ENCODE measurements at places on chromosomes 2 and 18.

DNA sequence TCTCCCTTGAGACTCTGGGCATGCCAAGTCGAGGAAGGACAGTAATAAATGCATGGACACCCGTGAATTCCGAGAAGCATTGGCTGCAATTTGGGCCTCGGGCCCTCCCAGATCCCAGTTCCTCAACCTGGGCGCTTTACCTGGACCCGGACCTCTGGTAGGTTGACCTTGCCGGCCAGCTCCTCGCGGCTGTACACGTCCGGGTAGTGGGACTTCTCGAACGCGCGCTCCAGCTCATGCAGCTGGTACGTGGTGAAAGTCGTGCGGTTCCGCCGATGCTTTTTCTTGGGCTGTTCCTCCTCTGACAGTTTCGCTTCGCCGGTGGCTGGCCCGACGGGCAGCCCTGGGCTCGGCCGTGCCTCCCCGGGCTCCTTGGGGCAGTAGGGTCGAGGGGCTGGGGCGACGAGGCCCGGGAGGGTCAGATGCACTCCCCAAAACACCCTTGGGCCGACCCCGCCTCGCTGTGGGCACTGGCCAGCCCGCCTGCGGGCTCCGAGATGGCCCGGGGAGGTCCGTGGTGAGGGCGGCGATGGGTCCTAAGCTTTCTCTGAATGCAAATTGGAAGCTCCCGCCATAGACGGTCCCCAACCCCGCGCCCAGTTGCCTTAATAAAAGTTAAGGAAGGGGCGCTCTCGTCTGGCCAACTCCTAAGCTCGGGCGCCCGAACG lies 899 bp downstream of the RAX start:
- DNase-seq = no peak

DNA sequence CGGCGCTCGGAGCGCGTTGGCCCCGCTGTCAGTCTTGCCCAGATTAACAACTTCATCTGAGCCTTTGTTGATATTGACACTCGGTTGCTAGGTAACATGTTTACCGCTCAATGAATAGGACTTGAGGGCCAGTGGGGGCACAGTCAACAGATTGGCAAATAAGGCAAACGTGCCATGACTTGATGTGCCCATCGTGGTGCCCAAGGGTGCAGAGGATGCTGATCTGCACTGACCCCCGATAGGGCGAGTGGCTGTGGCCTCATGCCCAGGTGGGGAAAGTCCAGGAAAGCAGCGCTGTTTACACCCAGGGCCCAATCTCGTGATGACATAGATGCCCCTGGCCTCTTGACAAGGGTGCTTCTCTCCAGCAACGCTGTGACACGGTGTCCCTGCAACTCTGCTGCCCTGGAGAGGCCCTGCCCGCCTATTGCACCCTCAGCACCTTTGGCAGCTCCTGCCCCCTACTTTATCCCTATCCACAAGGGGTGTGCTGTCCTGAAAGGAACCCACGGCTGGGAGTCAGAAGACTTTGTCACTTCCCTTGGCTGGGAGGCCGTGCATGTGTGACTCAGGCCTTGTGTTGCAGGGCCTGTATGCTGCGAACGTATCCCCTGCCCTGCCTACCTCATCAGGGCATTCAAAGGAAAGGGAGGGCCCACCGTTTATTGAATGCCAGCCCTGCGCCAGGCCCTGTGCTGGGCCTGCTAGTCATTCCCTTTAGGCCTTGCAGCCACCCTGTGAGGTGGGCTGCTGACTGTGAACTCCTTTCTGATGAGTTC lies 158.0 kb downstream of the INHBB start:
- DNase-seq = no peak

GRCh38 chr2:108128249-108128648 lies 111.5 kb upstream of the SULT1C3 start:
- DNase-seq = no peak

- no peak for DNase-seq
Observed at GRCh38 chr18:35861367-35862118, 110.9 kb upstream of the RMP24 start.

DNA sequence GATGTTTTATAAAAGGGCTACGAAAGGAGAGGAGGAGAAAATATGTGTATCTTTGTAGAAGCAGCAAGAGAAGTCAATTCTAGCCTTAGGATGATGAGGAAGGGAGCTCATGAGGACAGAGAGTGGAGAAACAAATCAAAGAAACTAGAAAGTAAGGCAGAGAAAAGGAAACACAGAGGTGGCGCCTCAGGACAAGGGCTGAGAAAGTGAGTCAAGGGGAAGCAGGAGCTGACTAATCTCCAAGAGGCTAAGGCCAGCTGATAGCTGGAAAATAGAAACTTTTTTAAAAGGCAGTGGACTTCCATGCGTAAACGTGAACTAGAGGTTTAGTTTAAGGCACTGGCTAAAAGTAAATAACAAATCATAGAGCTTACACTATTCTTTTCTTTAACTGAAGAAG lies 173.3 kb downstream of the ANKRD44 start:
- DNase-seq = no peak

GRCh38 chr2:159933040-159933726 lies 129.2 kb downstream of the PLA2R1 start:
- no peak for DNase-seq

DNA sequence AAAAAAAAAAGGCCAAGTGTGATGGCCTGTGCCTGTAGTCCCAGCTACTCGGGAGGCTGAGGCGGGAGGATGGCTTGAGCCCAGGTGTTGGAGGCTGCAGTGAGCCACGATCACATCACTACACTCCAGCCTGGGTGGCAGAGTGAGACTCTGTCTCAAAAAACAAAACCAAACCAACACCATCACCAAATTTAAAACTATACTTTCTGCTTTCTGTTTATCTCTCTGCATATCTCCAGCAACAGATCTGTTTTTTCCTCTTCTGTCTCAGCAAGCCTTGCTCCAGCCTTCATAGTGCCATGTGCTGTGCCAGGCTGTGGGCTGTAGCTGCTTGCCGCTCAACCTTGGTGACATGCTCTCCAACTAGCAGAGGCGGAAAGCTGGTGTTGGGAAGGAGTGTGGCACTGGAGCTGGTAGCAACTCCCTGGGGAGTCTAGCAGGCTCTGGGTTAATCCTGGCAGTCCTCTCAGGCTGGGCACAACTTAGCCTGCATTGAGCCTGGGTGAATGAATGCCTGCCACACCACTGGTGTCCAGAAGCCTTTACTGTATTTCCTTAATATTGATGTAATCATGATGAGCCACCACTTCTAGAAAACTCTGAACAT lies 204.1 kb downstream of the LDLRAD4 start:
- DNase-seq = no peak

DNA sequence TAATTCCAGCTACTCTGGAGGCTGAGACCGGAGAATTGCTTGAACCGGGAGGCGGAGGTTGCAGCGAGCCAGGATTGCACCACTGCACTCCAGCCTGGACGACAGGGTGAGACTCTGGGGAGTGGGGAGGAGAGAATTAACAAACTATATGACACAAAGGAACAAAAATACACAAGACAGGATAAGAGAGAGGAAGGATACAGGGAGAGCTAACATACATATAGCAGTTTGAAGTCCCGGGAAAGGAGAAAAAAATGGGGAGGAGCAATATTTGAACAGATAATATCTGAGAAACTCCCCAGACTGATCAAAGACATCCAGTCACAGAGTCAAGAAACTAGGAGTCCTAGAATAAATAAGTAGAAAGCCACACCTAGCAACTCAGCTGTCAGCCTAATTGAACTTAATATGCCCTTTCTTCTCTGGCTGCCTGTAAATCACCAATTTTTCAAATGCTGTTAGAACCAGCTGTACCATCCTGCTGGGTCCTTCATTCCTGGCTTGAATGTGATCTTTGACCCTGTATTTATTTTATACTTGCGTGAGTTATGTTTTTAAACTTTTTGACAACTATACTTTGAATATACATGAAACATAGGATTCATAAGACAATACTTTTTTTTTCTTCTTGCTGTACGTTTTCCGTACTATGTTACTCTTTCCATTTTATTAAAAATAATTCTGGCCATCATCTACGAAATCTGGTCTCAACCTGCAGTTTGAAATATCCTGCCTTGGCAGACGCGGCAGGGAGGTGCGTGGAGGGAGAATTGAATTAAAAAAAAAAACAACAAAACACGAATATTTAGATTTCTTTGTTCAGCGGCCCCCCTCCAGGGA lies 876 bp upstream of the CYP27A1 start:
- peak; percentile 71 for DNase-seq

GRCh38 chr2:160941290-160941846 lies 218.9 kb upstream of the TANK start:
- no peak for DNase-seq

GRCh38 chr2:157893611-157894010 lies 17.5 kb upstream of the ACVR1 start:
- DNase-seq = no peak

Measured in prostate gland (tissue), 2 donors.